ENCODE measurements at places on chromosomes 4 and X.

DNA sequence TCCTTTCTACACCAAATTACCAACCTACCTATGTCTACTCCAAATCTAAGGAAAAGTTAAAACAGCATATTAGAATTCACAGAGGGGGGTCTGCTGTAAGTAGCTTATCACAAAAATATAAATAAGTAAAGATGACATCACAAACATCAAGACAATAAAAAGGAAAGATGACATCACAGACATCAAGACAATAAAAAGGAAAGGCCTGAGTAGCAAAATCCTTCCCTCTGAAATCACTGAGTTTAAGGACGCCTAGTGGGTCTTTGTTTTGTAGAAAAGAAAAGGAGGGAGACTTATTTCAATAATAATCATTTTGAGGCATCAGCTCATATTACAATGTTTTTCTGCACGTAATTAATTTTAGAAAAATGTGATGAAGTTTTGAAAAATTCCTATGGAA, 707.0 kb upstream of the GRID2 start:
- no peak for DNase-seq

- DNase-seq, result no peak
Measured at GRCh38 chr4:184958127-184958922, 60.0 kb upstream of the HELT start.

DNA sequence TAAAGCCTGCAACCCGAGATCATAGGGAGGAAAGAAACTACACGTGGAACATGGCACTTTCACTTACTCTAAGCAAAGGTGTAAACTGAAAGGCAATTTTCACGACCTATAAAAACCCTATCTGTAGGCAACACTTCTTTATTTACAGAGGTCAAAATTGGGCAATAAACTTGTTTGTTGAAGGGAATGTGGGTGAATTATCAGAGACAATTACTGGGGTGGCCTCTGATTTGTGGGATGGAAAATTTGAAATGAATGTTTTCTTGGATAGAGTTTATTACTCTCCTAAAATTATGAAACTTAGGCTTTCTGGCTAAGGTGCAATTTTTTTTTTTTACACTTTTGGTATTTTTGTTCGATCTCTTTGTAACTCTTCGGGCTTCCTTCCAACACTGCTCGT, 734.1 kb upstream of the TENM3 start:
- DNase-seq, result no peak

DNA sequence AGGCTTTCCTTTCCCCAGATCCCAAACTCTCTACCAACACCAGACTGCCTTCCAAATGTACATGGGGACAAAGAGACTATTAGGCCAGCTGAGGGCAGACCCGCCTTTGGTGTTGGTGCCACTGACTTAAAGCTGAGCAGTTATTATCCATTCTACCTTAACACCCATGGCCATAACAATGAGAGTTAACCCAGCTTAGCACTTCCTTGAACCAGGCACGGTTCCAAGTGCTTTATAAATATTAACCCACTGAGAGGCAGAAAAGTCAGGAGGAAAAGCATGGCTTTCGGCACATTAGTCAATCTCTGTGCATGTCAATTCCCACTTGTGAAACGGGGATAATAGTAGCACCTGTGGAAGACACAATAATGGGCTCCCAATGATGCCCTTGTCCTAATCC, 243.1 kb upstream of the ANXA3 start:
- no peak for DNase-seq

DNA sequence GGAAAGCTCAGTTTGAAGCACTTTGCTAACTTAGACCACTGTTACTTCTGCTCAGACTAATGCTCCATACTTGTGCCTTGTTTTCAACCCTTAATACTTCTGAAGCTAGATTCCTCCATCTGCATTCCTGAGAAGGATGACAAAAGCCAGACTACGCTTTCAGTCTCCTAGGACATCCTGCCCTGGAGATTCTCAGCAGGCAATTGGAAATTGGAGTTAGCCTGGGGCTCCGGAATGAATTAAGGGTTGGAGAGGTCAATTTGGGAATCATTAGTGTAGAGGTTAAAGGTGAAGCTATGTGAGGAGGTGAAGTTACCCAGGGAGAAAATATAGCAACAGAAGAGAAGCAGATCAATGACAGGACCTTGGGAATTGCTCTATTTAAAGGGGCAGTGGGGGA, 215.9 kb upstream of the MBNL3 start:
- DNase-seq, result no peak

Measured in activated T-cell treated with anti-CD3 and anti-CD28 coated beads for 1 hour (primary cell).